ENCODE measurements at places on chromosomes 16 and 17. TPM values are rescaled to one million over a fixed set of nuclear protein-coding genes. Genes with fewer than 3 reads are reported as not detected.

TTLL6 gene
- total RNA-seq = not detected

C16orf95 gene
- 3.9 TPM for total RNA-seq

TEKT3 gene
- total RNA-seq = not detected

TPSG1 gene
- total RNA-seq = not detected

ASIC2 gene
- not detected for total RNA-seq

GPR139 gene
- total RNA-seq = not detected

Data from vein endothelial cell (primary cell).